ENCODE measurements at places on chromosomes 1 and 21.
A peak's percentile ranks its signal among the peaks of the same experiment; 100 is the strongest.

DNA sequence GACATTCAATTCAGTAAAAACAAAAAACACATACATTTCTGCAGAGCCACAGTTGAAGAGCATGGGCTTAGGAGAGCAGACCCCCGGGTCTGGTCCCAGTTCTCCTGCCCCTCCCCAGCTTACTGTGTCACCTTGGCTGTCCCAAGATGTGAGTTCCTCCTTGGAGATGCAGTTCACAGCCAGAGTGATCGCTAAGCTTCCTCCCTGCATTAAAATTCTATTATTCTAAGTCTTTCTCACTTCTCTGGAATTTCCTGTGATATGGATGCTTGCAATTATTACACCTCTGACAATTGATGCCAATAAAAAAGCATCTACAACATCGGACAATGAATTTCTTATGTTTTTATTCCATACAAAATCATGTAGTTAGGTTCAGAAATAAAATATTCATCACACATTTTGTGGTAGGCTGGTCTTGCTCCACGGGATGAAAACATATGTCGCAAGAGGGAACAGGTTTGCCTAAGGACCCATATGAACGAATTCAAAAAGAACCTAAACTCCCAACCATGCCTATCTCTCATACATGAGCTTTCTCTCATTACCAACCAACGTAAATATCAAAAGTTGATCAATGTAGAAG is 328.5 kb upstream of the RUNX1 start:
- peak; percentile 23 for DNase-seq

GRCh38 chr21:14880922-14881321 is 183.9 kb downstream of the NRIP1 start:
- DNase-seq: peak; percentile 73

GRCh38 chr1:221397606-221398005 is 344.3 kb downstream of the DUSP10 start:
- no peak for DNase-seq

GRCh38 chr1:45809761-45810160 is 6.3 kb downstream of the MAST2 start:
- DNase-seq: peak; percentile 4

DNA sequence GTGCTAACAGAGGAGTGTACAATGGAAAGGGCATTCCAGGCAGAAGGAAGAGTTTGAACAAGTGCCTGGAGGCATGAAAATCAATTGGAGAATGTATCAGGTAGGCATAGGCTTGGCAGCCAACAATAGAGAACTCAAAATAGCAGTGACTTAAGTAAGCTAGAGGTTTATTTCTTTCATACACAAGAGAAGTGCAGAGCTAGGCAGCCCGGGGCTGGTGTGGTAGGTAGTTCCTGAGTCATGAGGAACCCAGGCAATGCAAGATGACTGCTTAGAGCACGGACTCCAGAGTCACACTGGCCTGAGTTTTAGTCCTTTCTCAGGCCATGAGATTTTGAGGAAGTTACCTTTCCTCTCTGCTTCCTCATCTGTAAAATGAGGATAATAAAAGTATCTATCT is 74.8 kb upstream of the LRRN2 start:
- DNase-seq: no peak

GRCh38 chr21:16579538-16579937 is 849.8 kb downstream of the USP25 start:
- DNase-seq: peak; percentile 90

- no peak for DNase-seq
Observed at GRCh38 chr1:1577367-1578011, 2.8 kb upstream of the SSU72 start.

DNA sequence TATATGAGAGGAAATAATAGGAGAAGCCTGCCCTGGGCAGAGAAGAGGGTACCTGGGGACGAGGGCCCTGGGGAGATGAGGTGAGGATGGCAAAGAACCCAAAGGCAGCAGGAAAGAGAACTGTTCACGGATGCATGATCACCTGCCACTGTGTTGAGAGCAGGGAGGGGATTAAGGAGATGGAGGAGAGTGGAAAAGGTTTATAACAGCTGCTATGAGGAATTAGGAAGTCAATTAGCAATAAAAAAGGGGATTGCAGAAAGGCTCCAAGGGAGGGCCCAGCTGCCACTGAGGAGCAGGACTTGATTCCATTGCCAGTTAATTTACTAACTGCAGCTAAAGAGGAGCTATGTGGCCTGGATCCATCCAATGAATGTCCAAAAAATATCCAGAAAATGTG is 61.1 kb downstream of the GFI1 start:
- DNase-seq: no peak

- DNase-seq: no peak
Observed at GRCh38 chr1:88043834-88044233, 640.2 kb upstream of the PKN2 start.

Measured in choroid plexus epithelial cell (primary cell).